Activated CD4-positive, alpha-beta T cell treated with anti-CD3 and anti-CD28 coated beads, Interleukin-2, amount 10 ng/mL, durations not matched to agents 24 days and 14 days (primary cell): ENCODE measurements at places on chromosomes 16 and 17. TPM values are rescaled to one million over a fixed set of nuclear protein-coding genes. Genes with fewer than 3 reads are reported as not detected.

GRCh38 chr17:73820686-73821448 lies 176.6 kb upstream of the SDK2 start:
- no peak overlapping the region for H3K27ac ChIP-seq
- H3K27me3 ChIP-seq = peaks cover 16% of the 10 kb centered on the region

DNA sequence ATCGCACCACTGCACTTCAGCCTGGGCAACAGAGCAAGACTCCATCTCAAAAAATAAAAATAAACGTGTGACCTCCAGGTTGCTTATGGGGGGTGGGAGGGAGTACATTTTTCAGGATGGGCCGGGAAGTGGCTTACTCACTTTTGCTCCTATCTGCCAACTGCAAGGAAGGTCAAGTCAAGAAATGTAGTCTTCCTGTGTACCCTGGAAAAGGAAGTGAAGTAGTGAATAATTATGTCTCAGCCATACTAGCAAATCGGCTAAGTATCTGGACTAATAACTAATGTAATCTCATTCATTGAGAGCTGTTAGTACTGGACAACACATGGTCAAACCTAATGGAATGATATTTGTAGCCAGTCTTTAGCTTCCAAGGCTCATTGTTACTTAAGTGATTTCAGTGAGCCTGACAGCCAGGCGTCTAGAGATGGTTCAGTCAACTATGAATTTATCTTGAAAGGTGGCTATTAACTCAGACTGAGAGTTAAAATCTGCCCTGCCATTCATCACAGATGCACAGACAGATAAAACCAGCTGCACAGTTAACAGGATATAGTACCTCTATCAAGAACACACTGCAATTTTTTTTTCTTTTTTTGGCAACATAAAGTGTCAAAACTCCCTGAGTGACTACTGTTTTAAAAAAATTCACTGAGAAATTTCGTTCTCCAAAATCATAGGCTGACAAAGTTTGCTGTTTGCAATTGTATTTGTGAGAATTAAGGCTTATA lies 3.7 kb upstream of the TACO1 start:
- peaks cover 16% of the 10 kb centered on the region for H3K36me3 ChIP-seq
- H3K27ac ChIP-seq = no peak overlapping the region
- H3K4me3 ChIP-seq = no peak overlapping the region
- no peak for DNase-seq
- H3K27me3 ChIP-seq = no peaks in the 10 kb centered on the region

DNA sequence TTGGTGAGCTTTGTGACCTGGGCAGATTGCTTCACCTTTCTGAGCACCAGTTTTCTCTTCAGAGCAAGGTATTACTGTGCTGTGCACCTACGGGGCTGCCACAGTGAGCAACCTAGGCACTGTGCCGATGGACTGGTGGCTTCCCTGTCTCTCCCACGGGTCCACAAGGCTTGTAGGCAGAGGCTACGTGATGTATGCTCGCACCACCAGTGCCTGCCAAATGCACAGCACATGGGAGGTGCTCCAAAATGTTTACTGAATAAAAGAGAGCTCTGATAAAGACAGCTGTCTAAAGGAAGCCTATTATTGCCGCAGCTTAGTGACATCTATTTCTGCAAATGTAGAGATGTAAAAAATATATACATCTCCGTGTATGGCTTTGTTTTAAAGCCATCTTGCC lies 139.2 kb downstream of the CDK5R1 start:
- H3K36me3 ChIP-seq = no peaks in the 10 kb centered on the region
- peaks cover 2% of the 10 kb centered on the region for H3K4me1 ChIP-seq
- no peak for DNase-seq
- H3K27ac ChIP-seq = no peak overlapping the region

- no peak overlapping the region for H3K4me3 ChIP-seq
- H3K36me3 ChIP-seq = no peaks in the 10 kb centered on the region
These were observed 80.9 kb downstream of the GOSR1 start for GRCh38 chr17:30557916-30558685.

DNA sequence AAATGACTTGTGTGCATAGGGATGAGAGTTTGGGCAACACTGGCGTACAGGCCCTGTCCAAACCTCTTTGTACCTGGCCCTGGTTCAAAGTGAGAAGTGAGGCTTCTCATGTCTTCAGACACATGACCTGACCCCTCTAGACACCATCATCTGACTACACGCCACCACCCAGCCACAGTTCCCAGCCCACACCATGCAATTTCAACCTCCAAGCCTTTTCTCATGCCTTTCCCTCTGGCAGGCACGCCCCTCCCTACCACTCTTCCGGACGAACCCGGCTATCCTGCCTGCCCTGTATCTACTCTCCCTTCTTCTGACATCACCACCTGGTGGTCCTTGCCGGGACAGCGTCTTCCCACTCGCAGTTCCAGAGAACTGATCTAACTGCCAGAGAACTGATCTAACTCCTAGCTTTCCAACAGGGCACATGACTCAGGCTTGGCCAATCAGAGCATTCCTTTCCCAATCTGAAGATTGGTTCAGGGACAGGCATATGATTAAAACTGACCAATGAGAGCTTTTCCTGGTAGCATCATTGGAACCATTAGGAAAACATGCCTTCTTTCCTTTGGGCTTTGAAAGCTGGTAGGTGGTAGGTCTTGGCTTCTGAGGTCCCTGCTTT lies 27.1 kb upstream of the IL21R start:
- peaks cover 28% of the 10 kb centered on the region for H3K4me1 ChIP-seq
- H3K36me3 ChIP-seq = peaks cover 9% of the 10 kb centered on the region
- DNase-seq = peak; percentile 77
- H3K27ac ChIP-seq = no peak overlapping the region

- H3K4me3 ChIP-seq = no peak overlapping the region
- peak; percentile 82 for DNase-seq
- no peaks in the 10 kb centered on the region for H3K27me3 ChIP-seq
- peaks cover 10% of the 10 kb centered on the region for H3K4me1 ChIP-seq
- peaks cover 2% of the 10 kb centered on the region for H3K36me3 ChIP-seq
These were observed 431.3 kb downstream of the MAF start for GRCh38 chr16:79169239-79169638.

- no peak for DNase-seq
- peaks cover 7% of the 10 kb centered on the region for H3K27me3 ChIP-seq
- no peaks in the 10 kb centered on the region for H3K4me1 ChIP-seq
- H3K27ac ChIP-seq = no peak overlapping the region
These were observed 4.1 kb downstream of the CASKIN2 start for GRCh38 chr17:75511270-75511609.

- H3K27me3 ChIP-seq = no peaks in the 10 kb centered on the region
- H3K4me1 ChIP-seq = no peaks in the 10 kb centered on the region
- no peak overlapping the region for H3K27ac ChIP-seq
- no peaks in the 10 kb centered on the region for H3K36me3 ChIP-seq
- H3K4me3 ChIP-seq = no peak overlapping the region
These were observed 64.7 kb downstream of the SOX9 start for GRCh38 chr17:72185564-72185963.

DNA sequence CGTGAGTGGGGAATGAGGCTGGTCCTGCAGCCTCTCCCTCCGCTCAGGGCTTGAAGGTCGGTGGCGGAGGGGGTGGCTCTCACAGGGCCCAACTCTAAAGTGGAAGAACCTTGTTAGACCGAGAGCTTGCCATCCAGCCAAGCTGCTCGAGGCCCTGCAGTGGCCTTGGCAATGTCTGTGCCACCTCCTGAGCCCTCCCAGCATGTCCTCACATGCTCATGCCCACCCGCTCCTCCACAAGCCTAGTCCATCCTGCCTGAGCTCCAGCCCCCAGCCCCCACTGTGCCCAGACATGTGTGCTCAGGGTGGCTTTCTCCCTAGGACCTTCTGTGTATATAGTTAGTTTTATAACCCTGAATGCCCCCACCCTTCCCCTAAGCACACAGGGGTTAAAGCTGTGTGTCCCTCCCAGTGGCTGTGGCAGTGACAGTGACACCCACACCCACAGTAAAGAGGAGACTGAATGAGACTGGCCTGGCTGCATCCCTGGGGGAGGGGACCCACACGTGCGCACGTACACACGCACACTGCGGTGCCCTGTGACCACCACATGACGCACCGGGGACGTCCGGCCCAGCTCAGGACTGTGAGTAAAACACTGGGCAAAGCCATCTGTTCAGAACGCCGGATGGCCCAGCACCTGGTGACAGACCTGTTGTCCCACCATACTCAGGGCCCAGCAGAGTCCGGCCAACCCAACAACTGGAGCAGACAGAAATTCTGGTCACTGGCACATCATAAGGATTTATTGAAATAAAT lies 15.6 kb downstream of the PDK2 start:
- H3K36me3 ChIP-seq = peaks cover 1% of the 10 kb centered on the region
- H3K27ac ChIP-seq = no peak overlapping the region
- peaks cover 6% of the 10 kb centered on the region for H3K27me3 ChIP-seq
- no peak overlapping the region for H3K4me3 ChIP-seq
- H3K4me1 ChIP-seq = peaks cover 3% of the 10 kb centered on the region
- no peak for DNase-seq

DNA sequence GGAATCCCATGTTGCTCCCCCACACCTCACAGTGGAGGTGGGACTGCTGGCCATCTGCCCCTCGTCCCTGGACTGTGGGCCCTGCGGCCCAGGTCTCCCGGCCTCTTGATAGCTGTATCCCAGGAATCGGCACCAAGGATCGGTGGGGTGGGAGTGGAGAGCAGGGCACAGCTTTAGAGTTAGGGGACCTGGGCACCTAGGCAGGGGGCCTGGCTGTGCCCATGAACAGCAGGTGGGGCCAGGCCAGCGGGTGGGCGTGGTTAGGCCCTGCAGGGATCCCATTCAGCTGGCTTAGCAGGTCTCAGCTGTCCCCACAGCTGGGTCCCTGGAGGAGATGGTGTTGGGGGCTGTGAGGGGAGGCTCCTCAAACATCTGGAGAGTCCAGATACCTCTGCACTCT lies 49.2 kb downstream of the SREBF1 start:
- peaks cover 6% of the 10 kb centered on the region for H3K27me3 ChIP-seq

GRCh38 chr17:44549686-44550085 lies 7.6 kb upstream of the FZD2 start:
- H3K36me3 ChIP-seq = no peaks in the 10 kb centered on the region
- no peak overlapping the region for H3K4me3 ChIP-seq
- H3K27me3 ChIP-seq = peaks cover 29% of the 10 kb centered on the region
- DNase-seq = no peak
- H3K4me1 ChIP-seq = peaks cover 5% of the 10 kb centered on the region
- no peak overlapping the region for H3K27ac ChIP-seq

DNA sequence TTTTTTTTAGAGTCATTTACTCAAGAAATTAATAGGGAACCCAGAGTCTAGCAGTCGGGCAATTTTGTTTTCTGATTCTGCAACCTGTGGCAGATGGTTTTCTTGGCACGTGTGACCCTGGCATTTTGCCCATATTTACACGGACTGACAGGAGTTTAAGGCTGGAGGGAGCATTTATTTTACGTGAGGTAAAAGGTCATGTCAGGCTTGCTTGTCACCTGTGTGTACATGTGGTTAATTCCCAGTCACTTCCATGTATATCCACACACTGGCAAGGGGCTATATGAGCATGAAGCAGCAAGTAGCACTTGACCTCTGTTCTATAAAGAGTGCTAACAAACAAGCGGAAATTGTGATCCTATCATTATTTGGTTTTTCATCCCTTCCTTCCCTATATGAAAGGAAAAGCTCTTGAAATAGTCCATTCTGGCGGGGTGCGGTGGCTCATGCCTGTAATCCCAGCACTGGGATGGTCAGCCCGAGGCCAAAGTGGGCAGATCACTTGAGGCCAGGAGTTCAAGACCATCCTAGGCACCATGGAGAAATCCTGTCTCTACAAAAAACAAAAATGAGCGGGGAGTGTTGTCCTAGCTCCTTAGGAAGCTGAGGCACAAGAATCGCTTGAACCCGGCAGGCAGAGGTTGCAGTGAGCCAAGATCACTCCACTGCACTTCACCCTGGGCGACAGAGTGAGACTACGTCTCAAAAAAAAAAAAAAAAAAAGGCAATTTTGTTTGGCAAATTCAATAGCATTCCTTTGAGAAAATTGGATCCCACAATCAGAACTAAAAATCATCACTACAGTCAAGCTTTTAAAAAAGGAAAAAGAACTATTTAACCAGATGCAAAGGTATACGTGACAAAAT lies 2.1 kb downstream of the SPAG9 start:
- H3K4me3 ChIP-seq = peak overlapping the region; percentile 89
- H3K27me3 ChIP-seq = peaks cover 1% of the 10 kb centered on the region
- H3K4me1 ChIP-seq = peaks cover 53% of the 10 kb centered on the region
- H3K36me3 ChIP-seq = peaks cover 11% of the 10 kb centered on the region
- peak overlapping the region; percentile 86 for H3K27ac ChIP-seq
- DNase-seq = no peak

DNA sequence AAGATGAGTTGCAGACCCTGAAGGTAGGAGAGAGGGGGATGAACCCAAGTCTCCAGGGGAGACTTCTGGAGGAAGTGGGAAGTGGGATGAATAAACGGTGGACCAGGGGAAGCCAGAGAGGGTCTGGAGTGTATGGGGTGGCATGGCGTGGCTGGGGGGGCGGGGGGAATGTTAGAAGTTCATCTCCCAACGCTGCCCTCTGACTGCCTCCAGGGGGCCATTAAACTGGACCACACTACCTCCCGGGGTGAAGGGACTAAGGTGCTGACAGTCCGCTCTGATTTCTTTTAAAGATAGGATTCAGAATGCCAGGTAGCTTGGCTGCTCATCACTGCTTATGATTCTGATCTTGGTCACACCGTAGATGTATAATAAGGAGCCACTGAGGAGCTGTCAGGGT lies 21.2 kb downstream of the ST3GAL2 start:
- H3K27me3 ChIP-seq = no peaks in the 10 kb centered on the region
- peaks cover 7% of the 10 kb centered on the region for H3K36me3 ChIP-seq
- peak overlapping the region; percentile 36 for H3K27ac ChIP-seq
- peaks cover 39% of the 10 kb centered on the region for H3K4me1 ChIP-seq
- H3K4me3 ChIP-seq = no peak overlapping the region
- DNase-seq = no peak

The GPR139 gene
- not detected in 2 replicates for total RNA-seq

The CDH5 gene
- total RNA-seq = not detected in 2 replicates

The SEPTIN12 gene
- total RNA-seq = not detected in 2 replicates

The IL34 gene
- 0.30 TPM in 1 of 2 replicates, not detected in the other for total RNA-seq

The RTN4RL1 gene
- total RNA-seq = 1.1 and 1.2 TPM in 2 replicates

The ZNF629 gene
- total RNA-seq = 2.5 and 2.6 TPM in 2 replicates

The MEIOB gene
- not detected in 2 replicates for total RNA-seq

The METTL2A gene
- total RNA-seq = 35.6 and 36.8 TPM in 2 replicates

The TCAP gene
- total RNA-seq = 0.83 and 1.0 TPM in 2 replicates
